ENCODE measurements at places on chromosomes 6 and 20.

- DNase-seq = no peak
Measured at GRCh38 chr6:37640786-37641395, 56.8 kb downstream of the MDGA1 start.

DNA sequence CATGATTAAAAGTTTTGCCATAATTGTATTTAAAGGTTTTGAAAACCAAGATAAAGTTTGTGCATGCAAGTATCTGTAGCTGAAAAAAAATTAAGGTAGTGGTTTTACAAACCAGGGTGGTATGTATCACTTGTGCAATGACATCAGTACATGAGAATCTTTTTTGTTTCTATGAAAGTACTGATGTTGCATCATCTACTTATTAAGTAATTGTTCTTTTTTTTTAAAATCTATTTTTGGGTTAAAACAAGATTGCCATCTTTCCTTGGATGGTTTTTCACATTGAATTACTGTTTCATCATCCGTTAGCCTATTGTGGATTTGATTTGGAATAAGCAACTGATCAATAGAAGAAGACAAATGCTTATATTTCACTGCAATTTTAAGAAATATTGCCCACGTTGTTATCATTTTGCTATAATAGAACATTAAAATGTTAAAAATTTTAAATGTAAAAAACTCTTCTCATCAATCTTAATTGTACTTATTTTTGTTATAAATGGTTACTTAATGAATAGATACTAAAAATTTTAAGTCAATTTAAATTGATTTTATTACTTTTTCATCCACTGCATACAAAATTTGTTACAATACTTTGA, 39.8 kb upstream of the TAGAP start:
- no peak for DNase-seq

GRCh38 chr20:63387393-63387792, 26.2 kb upstream of the CHRNA4 start:
- DNase-seq = no peak

- DNase-seq = peak; percentile 38
Measured at GRCh38 chr6:2764610-2765165, 505 bp upstream of the WRNIP1 start.

- DNase-seq = no peak
Measured at GRCh38 chr20:61760321-61760720, 305.4 kb downstream of the TAF4 start.

GRCh38 chr6:689223-689622, 3.7 kb downstream of the EXOC2 start:
- DNase-seq = no peak

GRCh38 chr6:137426007-137426689, 68.0 kb downstream of the OLIG3 start:
- no peak for DNase-seq

DNA sequence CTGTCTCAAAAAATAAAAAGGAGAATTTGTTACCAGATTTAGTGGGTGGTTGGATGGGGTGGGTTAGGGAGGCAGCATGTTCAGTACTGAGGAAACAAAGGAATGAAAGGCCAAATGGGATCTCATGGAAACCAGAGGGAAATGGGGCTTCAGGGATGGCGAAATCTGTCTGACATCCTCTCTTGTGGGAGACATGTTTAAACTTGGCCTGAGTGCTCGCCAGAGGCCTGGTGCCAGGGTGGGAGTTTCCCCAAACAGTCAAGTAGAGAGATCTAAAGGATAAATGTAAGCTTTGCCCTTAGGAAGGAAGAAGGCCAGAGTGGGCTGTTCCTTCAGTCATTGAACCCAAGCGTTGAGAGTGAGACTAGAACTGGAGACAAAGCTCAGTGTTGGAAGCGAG, 61.9 kb upstream of the AKIRIN2 start:
- DNase-seq = no peak

DNA sequence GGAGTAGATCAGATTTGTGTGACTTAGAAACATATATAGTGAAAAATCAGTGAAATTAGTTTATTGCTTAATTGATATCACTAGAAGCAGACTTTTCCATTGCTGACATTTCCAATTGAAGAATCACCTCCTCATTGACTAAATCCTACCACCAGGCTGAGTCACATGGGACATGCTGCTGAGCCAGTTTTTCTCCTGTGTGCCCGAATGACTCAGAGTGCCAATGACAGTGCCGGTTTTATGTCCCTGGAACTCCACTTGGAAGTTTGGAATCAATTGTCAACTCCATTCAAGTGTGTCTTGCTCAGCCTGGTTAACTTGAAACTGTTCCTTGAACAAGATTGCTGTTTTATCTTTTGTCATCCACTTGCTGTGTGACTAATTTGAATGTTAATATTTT, 316.1 kb upstream of the PRDM1 start:
- no peak for DNase-seq

- no peak for DNase-seq
Measured at GRCh38 chr6:21616005-21616404, 22.5 kb downstream of the SOX4 start.

- DNase-seq = peak; percentile 42
Measured at GRCh38 chr6:28586962-28587745, 61.5 kb downstream of the GPX5 start.

DNA sequence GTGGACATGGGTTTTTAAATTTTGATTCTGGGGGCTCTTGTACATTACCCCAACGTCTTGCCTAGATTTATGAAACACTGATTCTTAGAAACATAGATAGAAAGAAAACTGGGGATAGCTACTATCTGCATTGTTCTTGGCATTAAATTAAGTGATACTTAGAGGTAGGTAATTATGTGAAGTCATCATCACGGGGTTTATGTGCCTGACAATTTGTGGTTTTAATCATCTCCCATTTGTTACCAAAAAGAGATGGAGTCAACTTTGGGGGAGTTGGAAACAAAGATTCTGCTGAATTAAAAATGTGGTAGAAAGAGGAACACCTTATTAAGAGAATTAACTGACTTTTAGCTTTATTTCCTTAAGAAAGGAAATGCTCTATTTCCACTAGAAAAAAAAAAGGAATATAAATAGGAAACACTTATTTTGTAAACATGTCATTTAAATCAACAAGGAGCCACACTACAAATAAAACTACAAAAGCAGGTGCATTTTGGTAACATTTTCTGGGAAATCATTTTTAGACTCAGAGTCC, 5.6 kb downstream of the TNFAIP3 start:
- DNase-seq = no peak

DNA sequence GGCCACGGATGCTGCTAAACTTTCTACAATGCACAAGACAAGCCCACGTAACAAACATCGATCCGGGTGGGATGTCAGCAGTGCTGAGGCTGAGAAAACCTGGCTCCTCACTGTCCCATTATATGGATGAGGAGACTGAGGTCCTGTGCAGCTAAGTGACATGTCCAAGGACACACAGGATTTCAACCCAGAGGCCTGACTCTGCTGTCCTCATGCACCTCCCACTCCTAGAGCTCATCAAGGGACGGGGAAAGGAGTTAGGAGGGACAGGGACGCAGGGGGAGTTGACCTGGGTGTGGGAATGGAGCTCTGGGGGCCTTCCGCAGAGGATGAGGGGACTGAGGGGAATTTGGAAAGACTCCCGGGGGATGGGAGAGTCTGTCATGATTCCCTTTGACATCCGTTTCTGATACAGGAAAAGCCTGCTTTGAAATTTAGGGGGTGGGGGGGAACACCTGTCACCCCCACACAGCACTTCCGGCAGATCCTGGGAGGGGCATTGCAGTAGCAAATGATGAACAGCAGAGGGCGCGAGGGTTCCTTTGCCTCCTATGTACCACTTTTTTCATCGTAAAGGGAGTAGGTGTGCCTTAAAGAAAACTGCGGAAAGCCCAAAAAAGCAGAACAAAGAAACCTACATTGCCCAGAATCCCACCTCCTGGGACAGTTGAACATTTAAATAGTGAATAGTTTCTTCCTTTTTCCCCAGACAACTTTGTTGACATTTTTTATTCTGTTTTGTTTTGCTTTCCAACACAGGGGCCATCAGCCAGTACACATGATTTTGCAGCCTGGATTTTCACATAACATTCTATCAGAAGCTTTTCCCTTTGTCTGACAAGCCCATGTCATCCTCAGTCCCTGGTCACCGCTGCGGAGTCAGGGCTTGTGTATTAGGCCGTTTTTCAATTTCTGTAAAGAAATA, 48.6 kb downstream of the SLC2A10 start:
- DNase-seq = peak; percentile 33

DNA sequence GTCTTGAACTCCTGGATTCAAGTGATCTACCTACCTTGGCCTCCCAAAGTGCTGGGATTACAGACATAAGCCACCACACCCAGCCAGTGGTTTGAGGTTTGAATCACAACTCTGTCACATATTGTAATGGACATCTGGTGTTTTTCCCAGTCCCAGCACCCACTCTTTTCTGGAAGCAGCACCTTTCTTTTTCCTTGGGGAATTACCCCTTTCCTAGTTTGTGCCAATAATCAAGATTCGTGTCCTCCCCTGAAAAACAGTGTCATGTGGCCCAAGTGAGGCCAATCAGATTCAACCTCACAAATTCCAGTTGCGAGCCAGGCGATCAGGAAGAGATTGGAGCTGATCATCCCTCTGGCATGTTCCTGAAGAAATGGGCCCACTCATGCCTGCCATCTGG, 71.7 kb upstream of the SGK1 start:
- no peak for DNase-seq

DNA sequence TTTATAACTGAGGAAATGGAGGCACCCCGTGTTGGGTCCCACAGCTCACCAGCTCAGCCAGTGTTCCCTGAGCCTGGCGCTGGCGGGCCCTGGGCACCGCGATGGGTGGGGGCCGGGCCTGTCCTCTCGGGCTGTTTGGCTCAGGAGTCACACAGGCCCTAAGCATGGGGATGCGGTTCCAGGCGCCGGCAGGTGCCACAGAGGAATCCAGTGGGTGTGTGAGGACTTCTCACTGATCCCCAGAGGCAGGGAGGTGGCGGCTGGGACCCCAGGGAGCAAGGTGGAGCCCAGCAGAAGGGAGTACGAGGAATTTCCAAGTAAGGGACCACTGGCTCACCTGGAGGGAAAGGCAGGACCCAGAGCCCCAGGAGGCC, 57.5 kb downstream of the IRF4 start:
- no peak for DNase-seq

- no peak for DNase-seq
Measured at GRCh38 chr6:81820980-81821379, 68.5 kb upstream of the TENT5A start.

GRCh38 chr20:2909953-2910352, 36.7 kb downstream of the PTPRA start:
- DNase-seq = no peak

DNA sequence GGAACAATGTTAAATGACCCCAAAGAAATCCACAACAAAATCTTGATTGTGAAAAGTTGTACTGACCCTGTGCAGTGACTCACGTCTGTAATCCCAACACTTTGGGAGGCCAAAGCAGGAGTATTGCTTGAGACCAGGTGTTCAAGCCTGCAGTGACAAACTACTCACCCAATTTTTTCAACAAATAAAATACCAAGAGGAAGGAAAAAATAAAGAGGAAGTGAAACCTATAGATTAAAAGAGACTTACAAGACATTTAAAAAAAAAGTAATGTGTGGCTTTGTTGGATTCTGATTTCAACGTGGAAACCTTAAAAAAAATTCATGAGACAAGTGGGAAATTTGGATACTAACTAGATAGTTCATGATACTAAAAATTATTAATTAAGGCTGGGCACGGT, 31.9 kb downstream of the GINS1 start:
- DNase-seq = no peak

DNA sequence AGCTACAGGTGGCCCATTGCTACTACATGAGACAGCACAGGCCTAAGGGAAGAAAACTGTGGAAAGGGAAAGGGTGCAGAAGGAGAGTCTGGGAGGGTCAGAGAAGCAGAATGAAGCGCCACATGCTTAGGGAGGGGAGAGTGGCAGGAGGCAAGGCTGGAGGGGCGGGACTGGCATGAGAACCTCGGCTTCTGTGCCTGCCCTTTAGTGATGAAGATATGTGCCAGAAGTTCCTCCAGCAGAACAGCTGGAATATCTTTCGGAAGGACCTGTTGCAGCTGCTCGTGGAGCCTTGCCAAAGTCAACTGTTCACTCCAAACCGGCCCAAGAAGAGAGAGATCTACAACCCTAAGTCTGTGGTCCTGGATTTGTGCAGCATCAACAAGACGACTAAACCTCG, 61.8 kb downstream of the CNBD2 start:
- no peak for DNase-seq

- no peak for DNase-seq
Measured at GRCh38 chr20:45896641-45897161, 5.6 kb downstream of the CTSA start.

DNA sequence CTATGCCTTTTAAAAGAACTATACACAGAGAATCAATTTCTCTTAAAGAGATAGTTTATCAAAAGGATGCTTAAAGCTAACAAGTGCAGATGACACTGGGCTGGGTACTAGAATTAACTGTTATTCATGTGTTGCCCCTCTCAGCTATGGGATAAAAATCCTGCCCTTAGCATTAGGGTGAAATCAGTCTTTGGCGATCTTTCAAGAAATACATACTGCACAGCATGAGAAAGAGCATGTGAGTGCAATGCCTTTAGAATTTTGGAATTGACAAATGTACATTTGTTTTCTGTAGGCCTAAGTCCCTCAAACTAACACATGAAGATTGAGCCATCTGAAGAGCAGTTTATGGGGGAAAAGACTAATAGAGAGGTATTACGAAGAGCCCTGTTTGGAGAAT, 115.4 kb downstream of the ZFP64 start:
- DNase-seq = no peak

GRCh38 chr6:129385117-129385516, 324.9 kb downstream of the ARHGAP18 start:
- DNase-seq = no peak

DNA sequence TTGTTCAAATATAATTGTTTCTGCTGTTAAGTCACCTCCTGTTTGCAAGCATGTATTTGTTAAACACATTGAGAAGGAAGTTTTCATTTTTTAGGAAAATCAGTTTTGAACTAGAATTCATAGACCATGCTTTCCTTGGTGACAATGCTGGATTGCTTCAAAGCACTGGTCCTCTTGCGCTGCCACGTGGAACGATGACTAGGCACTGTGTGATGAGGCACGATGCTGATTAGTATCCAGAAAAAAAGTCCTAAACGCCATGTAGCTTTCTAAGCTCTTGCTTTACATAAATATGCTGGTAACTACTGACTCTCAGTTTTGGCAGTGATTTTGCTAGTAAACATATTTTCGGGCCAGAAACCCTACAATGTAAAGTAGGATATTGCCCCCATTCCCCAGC, 11.1 kb upstream of the EXOC2 start:
- no peak for DNase-seq

Measured in stimulated activated CD4-positive, alpha-beta T cell treated with anti-CD3 and anti-CD28 coated beads, Interleukin-1b, Interleukin-23, amount 100 ng/mL, for 4 hours (primary cell).